ENCODE measurements at places on chromosomes 12 and 14.

DNA sequence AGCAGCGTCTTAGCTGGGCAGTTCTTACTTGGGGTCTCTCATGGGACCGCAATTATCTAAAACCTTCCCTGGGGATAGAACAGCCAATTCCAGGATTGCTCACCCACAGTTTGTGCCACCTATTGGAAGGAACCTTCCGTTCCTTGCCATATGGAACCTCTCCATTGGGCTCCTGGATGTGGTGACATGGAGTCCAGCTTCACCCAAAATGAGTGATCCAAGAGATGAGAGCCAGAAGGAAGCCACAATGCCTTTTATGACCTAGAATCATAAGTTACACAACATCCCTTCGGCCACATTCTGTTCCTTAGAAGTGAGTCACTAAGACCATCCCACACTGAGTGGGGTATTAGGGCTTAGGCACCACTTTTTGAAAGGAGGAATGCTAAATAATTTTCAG, 164.4 kb downstream of the FBXL14 start:
- DNase-seq: no peak

- DNase-seq: peak; percentile 74
Measured at GRCh38 chr12:47767216-47767724, 5.8 kb upstream of the SLC48A1 start.

GRCh38 chr14:67574156-67574555, 25.9 kb downstream of the PIGH start:
- DNase-seq: no peak

DNA sequence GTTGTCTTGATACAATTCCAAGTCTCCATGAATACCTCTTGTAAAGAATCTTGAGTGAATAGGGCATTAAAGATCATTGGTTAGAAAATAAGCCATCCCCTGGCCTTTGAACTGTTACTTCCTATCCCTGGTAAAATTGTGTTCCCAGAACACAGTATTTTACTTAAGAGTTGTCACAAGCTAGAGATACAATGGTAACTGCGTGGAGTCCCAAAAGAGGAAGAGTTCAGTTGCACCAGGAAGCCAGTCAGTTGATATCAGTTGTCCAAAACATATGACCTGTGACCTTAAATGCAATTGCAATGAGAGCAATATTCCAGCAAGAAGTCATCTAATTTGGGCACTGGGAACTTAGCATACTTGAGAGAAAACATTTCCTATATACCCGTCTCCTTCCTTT, 117.3 kb downstream of the NEDD1 start:
- DNase-seq: no peak

- no peak for DNase-seq
Measured at GRCh38 chr12:31906557-31907301, 52.5 kb upstream of the RESF1 start.

DNA sequence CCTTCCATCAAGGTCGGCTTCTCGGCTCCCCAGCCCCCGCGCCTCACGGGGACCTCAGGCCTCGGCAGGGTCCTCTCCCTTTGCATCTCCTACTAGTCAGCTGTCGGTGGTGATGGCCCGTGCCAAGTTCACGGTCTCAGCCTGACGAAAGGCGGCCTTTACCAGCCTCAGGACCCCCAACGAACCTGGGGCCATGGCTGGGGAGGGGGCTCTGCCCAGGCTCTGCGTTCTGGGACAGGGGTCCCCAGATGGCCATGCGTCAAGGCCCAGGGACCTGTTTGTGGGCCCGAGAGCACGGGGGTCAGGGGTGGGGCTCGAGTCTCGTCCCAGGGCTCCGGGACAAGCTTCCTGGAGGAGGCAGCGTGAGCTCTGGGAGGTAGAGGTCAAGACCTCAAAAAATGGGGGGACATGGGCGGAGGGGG, 32.8 kb upstream of the DEGS2 start:
- no peak for DNase-seq

DNA sequence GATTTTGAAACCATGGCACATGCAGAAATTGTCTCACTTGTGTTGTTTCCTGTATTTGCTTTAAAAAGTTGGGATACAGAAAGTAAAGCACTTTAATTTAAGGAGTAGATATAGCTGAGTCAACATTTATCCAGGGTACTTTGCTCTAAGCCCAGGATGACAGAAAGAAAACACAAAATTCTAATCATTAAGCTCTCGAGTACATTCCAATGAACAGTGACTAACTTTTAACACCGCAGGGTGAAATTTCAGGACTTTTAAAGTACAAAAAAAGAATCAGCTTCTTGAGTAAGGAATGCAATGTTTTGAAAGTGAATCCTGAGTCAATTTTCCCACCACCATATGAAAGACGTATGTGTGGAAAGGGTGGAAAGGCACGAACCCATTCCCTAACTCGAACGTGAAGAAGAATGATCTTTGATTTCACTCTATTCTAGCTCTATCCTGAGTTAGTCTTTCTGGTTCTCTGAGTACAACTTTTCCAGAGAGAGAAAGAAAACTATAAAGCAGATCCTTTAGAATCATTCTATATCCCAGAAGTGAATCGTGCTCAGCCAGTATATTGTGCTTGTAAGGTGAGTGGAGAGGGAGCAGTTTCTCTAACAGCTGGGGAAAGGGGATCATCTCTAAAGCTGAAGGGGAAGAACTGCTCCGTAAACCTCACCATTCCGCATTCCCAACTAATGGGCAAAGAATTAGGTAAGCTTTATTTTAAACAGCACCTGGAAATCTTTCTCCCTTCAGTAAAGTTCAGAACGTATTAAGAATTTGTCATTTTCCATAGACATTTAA, 779.0 kb upstream of the FLRT2 start:
- no peak for DNase-seq

GRCh38 chr14:41805633-41806032, 199.0 kb downstream of the LRFN5 start:
- no peak for DNase-seq

- DNase-seq: no peak
Measured at GRCh38 chr12:97046901-97047300, 139.8 kb downstream of the NEDD1 start.

DNA sequence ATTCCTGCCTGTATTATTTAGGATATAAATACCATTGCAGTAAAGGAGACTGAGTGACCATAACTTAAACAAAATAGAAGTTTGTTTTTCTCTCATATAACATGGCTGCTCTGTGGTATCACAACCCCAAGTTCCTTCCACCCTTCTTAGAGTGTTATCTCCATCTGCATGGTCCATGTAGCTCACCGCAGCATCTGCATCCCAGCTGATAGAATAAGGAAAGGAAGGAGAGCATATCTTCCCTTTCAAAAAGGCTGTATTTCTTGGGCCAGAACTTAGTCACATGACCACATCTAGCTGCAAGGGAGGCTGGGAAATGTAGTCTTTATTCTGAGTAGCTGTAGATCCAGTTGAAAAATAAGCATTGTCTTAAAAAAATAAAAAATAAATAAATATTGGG, 184.8 kb upstream of the NUDT4 start:
- DNase-seq: no peak

- DNase-seq: no peak
Measured at GRCh38 chr12:28242496-28243309, 52.4 kb downstream of the CCDC91 start.

DNA sequence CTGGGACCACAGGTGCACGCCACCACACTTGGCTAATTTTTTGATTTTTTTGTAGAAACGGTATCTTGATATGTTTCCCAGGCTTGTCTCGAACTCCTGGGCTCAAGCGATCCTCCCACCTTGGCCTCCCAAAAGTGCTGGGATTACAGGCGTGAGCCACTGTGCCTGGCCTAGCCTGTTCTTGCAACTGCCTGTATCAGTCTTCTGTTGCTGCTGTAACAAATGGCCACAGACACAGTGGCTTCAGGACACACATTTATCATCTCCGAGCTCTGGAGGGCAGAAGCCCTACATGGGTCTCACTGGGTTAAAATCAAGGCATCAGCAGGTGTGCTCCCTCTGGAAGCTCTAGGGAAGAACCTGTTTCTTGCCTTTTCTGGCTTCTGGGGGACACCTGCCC, 79.9 kb upstream of the NCOR2 start:
- no peak for DNase-seq

- no peak for DNase-seq
Measured at GRCh38 chr12:71160585-71160984, 2.8 kb upstream of the TSPAN8 start.

DNA sequence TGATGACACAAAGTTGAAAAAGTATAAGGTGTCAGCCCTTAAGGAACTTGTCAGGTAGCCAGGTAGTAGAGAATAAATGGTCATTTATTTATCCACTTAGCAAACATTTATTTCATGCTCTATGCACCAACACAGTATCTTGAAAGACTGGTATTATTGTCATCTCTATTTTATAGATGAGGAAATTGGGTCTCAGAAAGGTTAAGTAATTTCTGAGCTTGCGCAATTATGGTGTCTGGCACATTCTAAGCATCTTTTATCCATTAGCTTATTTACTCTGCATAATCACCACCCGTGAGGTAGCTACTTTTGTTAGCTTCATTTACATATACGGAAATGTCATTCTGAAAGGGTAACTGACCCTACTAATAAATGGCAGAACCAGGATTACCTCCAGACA, 2.5 kb upstream of the UTP20 start:
- DNase-seq: no peak

- peak; percentile 47 for DNase-seq
Measured at GRCh38 chr12:67649570-67650387, 1.2 kb downstream of the DYRK2 start.

DNA sequence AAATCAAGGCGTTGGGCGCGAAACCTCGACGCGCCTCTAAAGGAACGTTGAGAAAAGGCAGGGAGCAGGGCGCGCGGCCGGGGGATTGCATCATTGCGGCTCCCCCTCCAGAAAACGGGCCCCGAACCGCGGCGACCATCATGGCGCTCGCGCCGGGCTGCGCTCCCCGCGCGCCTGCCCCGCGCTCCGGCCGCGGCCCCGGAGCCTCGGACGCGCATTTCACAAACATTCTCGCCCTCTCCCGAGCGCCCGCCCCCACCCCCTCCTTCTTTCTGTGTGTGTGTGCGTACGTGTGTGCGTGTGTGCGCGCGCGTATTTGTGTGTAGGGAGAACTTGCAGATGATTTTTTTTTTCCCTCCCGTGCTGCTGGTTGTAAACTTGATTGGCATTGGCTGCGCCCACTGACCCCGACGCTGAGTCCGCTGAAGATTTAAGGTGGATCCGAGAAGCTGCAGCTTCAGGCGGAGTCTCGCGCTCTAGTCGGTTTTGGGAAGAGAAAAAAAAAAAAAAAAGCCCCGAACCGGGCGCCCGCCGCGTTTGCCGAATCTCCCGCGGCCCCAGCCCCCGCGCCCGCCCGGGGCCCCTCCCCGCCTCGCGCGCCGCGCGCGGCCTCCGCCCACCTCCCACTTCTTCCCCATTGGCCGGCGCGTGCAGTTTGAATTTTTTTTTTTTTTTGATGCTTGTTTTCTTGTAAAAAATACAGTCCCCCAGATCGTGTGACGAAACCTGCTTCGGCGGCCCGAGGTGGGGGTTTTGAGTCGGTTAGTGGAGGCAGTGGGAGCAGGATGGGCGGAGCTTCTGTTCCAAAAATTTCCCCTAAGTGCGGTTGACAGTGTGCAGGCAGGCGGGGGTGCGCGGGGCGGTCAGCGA, 8.2 kb downstream of the CDKN1B start:
- DNase-seq: peak; percentile 85

GRCh38 chr12:45669792-45670191, 59.7 kb upstream of the ARID2 start:
- no peak for DNase-seq

- no peak for DNase-seq
Measured at GRCh38 chr12:118397708-118398440, 21.5 kb downstream of the SUDS3 start.

- no peak for DNase-seq
Measured at GRCh38 chr12:47868552-47869031, 36.2 kb downstream of the VDR start.

DNA sequence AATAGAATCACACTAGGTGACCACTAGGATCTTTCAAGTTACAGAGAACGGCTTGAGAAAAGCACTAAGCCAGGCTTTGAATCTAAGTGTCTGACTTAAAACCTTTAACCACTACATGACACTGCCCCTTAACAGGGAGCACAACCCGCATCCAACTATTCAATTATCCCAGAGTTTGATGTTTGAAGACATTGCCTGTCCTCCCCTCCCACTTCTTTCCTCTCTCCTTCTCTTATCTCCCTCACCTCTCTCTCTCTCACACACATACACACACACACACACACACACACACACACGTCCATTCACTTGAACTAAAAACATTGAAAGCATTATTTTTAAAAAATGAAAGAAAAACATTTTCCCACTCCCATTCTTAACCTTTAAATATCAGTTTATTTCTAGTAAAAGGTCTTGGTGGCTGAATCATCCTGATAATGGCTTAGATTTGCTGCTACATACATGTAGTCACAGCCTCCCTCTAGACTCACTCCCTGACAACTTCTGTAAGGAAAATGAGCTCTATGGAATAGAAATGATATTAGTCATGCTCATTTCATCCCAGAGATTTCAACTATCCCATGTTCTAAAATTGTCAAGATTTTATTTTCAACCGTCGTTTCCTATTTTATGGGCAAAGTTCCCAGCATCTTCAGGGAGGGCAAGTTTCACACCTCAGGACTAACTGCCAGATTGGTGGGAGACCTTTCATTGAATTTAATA, 53.5 kb upstream of the RAP1B start:
- no peak for DNase-seq

- DNase-seq: no peak
Measured at GRCh38 chr12:80512781-80513180, 68.7 kb downstream of the PTPRQ start.

DNA sequence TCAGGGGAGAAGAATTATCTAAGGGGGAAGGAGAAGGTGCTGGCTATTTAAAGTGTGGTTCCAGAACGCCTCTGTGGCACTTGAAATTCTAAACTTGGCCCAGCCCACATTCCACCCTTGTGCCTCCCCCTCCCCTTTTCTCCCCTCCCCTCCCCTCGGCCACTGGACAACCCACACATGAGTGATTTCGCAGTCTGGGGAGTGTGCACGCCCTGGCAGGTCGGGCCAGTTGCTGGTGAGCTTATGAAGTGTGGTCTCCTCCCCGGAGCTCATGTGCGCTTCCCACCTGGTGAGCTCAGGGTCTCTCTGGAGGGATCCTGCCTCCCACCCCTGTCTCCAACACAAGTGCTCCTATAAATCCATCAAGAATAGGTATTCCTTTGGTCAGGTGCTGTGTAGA, at the start of gene SLC6A13:
Gene SLC6A13, minus strand, starts transcription at position 20 of the 400 bp plus-strand sequence. CDS start 2,784 bp downstream, outside the sequence.
- DNase-seq: no peak

- DNase-seq: no peak
Measured at GRCh38 chr12:131375972-131376345, 334.9 kb upstream of the SFSWAP start.
